BJ (cell line): ENCODE measurements at places on chromosomes 4 and X. TPM values are rescaled to one million over a fixed set of nuclear protein-coding genes. Genes with fewer than 3 reads are reported as not detected.
A peak's percentile ranks its signal among the peaks of the same experiment; 100 is the strongest.

Gene ERAS
- not detected in 2 replicates for polyA plus RNA-seq

Gene USP26
- polyA plus RNA-seq: not detected in 2 replicates

Gene MAGEA1
- not detected in 2 replicates for polyA plus RNA-seq

Gene NEIL3
- 3.6 and 5.5 TPM in 2 replicates for polyA plus RNA-seq

Gene RADX
- 0.09 and 0.26 TPM in 2 replicates for polyA plus RNA-seq

Gene TCP11X2
- not detected in 2 replicates for polyA plus RNA-seq

Gene EREG
- 0.40 and 0.48 TPM in 2 replicates for polyA plus RNA-seq

Gene EGFL6
- polyA plus RNA-seq: not detected in 2 replicates

Gene CXorf49
- polyA plus RNA-seq: not detected in 2 replicates

Gene GDPD2
- polyA plus RNA-seq: not detected in 2 replicates

Gene SLC4A4
- polyA plus RNA-seq: 1.9 and 3.4 TPM in 2 replicates

Gene CEP44
- polyA plus RNA-seq: 3.4 and 5.9 TPM in 2 replicates

GRCh38 chrX:41302370-41302769, 31.6 kb upstream of the DDX3X start:
- no peak for DNase-seq

GRCh38 chr4:17646693-17647092, 32.3 kb downstream of the MED28 start:
- DNase-seq: no peak

DNA sequence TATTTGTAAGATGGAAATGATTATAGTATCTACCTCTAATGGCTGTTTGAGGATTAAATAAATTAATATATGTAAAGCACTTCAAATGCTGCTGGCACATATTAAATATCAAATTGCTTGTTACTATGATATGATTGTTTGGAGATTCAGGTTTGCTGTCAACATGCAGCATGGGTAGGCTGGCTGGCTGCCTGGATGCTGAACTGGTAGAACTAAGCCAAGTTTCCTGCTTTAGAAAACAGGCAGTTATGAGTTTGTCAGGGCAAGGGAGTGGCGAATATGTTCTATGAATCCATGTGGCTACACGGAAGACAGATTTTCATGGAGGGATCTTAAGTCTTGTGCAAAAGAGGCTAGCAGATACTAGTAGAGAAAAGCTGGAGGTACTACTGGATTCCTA, 239.6 kb downstream of the GBA3 start:
- no peak for DNase-seq

- no peak for DNase-seq
These were observed 2.8 kb downstream of the UPRT start for GRCh38 chrX:75276666-75277065.

DNA sequence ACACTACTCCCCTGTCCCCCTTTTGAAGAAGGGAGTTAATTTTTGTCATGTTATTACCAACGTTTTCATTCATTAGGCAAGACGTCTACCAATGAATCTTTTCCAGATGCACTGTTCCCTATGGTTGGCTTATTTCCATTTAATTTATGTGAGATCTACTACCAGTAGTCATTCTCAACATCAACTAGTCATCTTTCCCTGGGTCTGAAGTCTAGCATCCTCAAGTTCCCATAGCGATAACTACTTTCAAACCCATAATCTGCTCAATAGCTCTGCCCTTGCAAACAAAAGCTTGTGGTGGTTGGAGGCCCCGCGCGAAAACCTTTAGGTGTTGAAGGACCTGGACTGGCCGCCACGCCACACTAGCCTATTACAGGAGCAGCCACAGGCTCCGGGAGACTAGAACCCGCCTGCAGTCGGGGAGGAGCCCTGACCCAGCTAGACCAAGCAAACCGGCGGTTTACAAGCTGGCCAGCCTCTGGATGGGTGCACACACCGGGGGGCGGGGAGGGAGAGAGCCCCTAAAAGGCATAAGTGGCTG, 746 bp downstream of the PPAT start:
- no peak for DNase-seq

- peak; percentile 89 for DNase-seq
These were observed 2.0 kb upstream of the TMPRSS11D start for GRCh38 chr4:67885762-67886161.

GRCh38 chrX:71543316-71543715, 10.4 kb downstream of the OGT start:
- DNase-seq: peak; percentile 66

- DNase-seq: no peak
These were observed 14.8 kb downstream of the GABRQ start for GRCh38 chrX:152652467-152652866.

DNA sequence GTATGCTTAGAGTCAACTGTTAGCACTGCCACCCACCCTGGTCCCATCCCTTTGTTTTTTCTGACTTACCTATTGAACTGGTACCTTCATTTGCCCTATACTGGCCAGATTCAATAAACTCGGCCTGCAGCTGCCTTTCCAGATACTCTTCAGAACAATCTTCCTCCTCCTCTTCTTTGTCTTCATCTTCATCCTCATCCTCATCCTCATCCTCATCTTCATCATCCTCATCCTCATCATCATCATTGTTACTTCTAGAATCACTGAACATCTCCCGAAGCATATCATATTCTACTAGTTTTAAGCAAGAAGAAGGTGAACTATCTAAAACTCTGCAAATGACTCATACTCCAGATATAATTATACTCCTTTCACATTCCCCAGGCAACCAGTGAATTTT, 14.9 kb downstream of the TAF7L start:
- no peak for DNase-seq

- DNase-seq: no peak
These were observed 46.6 kb upstream of the CXCL8 start for GRCh38 chr4:73693811-73694210.

- DNase-seq: no peak
These were observed 56.7 kb upstream of the RASSF6 start for GRCh38 chr4:73676861-73677323.

GRCh38 chr4:124566030-124566429, 146.5 kb downstream of the ANKRD50 start:
- DNase-seq: no peak

DNA sequence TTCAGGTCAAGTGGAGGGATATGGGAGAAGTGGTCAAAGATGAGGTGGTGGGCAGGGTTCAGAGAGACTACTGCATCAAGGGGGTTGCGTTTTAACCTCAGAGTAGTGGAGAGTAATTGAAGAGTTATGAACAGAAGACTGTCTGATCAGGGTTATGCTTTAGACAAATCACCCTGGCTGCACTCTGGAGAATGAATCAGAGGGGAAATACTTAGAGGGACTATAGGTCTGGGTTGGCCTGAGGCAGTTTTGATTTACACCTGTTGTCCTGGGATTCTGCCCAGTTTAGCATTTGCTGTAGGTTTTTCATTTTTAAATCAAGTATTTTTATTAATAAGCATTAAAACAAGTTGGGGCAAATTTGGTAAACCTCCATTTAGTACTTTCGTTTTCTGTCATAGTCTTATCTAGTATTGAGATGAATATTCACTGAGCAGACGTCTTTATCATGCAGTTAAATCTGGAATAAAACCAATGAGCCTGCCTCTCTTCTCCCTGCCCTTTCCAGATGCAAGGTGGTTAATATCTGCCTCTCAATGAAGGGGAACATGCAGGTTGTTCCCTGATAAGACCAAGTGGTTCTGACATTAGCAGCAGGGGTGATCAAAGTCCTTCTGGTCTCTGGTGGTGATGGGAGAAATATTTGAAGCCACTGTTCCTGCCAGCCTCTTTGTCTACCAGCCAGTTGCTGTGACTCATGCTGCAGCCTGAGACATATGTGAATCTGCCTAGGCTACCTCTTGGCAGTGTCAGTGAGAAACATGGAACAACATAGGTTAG, 116.0 kb upstream of the RPS6KA3 start:
- no peak for DNase-seq

DNA sequence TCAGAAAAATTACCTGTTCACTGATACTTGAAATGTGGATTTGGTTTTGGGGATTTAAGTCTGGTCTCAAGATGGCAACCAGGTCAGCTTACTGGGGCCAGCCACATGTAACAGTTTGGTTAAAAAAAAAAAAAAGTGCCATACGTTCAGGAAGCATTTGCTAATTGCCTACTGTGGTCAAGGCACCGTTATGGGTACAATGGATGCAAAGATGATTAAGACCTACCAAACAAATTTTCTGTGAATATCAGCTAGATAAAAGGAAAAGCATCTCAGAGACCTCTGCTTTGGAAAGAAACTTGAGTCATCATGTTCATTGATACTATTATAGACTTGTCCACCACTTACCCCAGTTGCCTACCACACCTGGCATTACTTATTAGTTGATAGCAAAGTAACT, 80.9 kb downstream of the FNIP2 start:
- DNase-seq: no peak

DNA sequence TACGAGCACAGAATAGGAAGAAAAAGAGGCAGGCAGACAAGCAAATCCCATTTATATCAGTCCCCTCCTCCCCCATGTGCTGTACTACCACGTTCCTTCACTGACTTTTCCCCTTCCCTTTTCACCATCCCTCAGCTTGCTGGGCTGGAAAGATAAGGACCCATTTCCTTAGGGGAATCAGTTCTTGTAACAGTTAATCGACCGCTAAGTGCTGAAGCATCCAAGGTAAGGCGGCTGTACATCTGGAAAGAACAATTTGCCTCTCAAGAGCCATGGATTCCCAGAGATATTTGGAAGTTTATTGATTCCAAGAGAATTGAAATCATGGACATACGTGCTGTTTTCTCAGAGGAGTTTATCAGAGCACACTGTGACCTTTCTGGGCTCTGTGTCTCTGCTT, 1688.0 kb downstream of the STIM2 start:
- DNase-seq: no peak

- peak; percentile 34 for DNase-seq
These were observed 27.8 kb downstream of the BANK1 start for GRCh38 chr4:101818362-101818761.

GRCh38 chr4:4791299-4792111, 68.0 kb upstream of the MSX1 start:
- DNase-seq: no peak

GRCh38 chr4:112234952-112235609, 3.5 kb downstream of the AP1AR start:
- peak; percentile 41 for DNase-seq

DNA sequence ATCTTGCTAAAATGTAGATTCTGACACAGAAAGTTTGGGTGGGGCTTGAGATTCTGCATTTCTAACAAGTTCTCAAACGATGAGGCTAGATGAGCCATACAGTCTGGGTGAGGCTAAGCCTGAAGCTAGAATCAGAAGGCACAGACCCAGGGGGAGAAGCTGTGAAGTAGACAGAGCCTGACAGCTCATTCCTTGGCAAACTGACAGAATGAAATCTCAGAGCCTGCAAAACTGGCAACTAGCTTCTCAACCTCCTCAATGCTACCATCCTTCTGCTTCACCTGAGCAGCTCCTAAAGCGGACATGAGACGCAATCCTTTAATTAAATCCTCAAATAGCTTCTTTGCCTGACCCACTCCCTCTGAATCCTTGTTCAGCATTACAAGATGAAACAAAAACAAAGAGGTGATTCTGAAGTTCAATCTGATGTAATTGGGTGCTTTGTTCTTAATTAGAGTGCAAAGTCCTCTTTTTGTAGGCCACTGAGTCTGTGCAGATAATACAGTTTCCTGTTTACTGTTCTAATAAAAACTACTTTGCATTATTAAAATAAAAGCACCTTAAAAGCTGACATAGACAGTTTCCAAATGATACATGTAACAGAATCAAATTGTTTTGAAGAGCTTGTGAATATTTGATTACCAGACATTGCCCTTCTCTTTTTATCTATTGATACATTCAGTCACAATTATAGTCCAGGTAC, 71.0 kb upstream of the BMP2K start:
- peak; percentile 30 for DNase-seq

GRCh38 chr4:174702979-174703478, 126.0 kb downstream of the GLRA3 start:
- DNase-seq: no peak

DNA sequence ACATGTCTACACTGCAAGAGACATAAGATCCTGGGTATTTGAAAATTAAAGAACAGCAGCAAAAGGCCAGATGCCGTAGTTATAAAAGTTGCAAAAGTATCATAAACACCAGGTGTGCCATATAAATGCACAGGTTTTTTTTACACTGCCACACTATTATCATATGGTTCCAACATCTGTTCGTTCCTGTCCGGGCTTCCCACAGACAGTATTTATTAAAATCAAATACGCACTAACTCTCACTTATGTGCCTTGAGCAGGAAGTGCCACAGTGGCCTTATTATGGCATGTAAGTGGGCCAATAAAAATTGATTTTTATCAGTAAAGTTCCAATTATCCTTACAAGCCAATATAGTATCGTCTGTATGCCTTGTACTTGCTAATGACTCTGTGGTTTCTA, 873.2 kb downstream of the RPA4 start:
- no peak for DNase-seq

DNA sequence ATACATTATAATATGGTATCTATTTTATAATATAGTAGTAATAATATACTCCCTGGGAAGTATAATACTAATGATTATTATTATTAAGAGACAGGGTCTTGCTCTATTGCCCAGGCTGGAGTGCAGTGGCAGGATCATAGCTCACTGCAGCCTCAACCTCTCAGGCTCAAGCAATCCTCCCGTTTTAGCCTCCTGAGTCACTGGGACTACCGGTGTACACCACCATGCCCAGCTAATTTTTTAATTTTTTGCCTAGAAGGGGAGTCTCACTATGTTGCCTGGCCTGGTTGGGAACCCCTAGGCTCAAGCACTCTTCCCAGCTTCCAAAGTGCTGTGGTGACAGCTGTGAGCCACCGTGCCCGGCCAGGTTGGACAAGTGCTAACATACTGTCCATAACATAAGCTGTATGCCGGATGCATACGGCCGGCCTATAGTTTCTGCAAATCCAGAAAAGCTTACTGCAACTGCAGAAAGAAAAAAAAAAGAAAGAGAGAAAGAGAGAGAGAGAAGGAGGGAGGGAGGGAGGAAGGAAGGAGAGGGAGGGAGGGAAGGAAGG, 94.2 kb upstream of the PPP2R3B start:
- DNase-seq: no peak

DNA sequence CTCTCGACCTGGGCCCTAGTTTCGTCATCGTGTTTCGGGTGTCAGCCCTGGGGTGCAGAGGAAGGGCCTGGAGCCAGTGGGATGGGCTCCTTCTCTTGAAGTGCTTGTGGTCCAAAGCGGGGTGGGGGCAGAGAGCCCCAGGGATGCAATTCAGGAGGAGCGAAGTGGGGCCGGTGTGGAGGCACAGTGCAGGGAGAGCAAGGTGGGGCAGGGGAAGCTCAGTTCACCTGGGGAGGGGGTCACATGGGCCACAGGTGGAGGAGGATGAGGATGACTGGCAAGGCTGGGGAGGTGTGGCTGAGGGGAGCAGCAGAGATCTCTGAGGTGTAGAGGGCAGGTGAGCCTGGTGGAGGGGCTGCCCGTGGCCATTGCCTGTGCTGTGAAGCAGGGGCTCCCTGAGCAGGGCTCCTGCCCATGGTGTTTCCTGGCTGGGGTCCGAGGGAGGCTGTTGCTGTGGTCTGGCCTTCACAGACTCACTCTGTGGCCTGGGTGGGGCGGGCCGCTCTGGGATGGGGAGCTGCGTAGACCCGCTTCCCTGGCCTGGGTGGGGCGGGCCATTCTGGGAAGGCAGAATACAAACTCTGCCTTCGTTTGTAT, 6.9 kb downstream of the SORCS2 start:
- no peak for DNase-seq

- no peak for DNase-seq
These were observed 762.0 kb downstream of the CCSER1 start for GRCh38 chr4:90889171-90889570.
